ENCODE measurements at places on chromosomes 7 and 10.

GRCh38 chr7:17501441-17502212 is 203.2 kb downstream of the AHR start:
- DNase-seq, result no peak

DNA sequence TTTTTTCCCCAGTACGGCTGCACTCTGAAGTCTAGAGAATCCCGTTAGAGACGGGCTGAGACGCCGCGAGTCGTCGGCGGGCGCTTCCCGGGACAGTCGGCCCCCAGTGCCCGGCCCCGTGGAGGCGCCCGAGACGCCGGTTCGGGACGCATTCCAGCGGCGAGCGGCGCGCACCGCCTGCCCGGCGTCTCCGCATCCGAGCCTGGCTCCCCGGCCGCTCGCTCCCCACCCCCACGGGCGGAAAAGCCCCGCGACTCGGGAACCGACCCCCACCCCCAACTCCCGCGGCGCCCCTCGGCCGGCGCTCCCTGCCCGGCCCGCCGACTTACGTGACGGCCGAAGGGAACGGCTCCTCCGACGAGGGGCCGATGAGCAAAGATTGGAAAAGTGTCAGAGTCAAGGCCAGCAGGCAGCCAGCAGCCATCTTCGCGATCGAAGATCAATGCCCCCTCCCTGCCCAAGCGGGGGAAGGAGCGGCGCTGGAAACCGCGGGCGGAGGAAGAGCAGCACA is 486 bp downstream of the CACNA2D1 start:
- DNase-seq, result no peak

- peak; percentile 65 for DNase-seq
Measured at GRCh38 chr7:111516612-111517011, 45.7 kb downstream of the IMMP2L start.

DNA sequence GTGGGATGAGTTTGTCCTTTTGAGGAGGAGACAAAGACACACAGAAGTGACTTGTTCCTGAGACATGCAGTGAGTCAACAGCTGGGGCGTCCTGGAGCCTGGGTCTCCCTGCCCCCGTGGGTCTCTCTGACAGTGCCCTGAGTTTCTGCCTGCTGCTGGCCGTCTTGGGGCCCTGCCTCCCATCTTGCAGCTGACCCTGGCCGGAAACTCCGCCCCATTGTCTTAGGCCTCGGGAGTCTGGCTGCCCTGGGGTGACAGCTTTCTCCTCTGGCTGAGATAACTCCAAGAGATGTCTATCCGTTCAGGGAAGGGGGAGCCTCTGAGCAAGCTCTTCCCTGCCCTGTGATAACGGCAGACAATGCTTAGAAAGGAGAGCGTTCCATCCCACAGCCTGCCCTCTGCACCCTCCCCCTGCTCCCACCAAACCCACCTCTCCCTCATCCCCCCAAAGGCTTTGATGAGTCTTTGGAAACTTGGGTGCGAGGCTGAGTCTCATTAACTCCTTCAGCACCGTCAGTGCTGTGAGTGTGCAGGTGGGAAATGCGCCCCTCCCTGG is 69.5 kb upstream of the PODXL start:
- DNase-seq, result peak; percentile 88

GRCh38 chr7:982511-983003 is 424 bp upstream of the CYP2W1 start:
- DNase-seq, result no peak

DNA sequence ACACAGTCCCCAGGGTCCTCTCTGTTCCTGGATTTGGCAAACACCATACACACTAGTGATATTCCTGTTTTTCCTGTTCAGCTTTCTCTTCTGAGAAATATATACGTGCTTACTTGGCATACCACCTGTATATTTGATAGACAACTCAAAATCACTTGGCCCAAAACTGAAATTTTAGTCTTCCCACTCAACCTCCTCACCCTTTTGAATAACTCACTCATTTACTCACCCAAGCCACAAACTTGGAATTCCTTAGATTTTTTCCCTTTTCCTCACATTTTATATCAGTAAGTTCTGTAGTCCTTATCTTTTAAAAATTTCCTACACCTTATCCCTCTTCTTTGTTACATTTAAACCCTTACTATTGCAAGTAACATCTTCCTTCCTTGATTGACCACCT is 143.4 kb downstream of the PPP1R3A start:
- no peak for DNase-seq

- no peak for DNase-seq
Measured at GRCh38 chr7:90946730-90947501, 317.3 kb upstream of the FZD1 start.

GRCh38 chr10:133261726-133262325 is 14.8 kb downstream of the ADAM8 start:
- DNase-seq, result no peak

DNA sequence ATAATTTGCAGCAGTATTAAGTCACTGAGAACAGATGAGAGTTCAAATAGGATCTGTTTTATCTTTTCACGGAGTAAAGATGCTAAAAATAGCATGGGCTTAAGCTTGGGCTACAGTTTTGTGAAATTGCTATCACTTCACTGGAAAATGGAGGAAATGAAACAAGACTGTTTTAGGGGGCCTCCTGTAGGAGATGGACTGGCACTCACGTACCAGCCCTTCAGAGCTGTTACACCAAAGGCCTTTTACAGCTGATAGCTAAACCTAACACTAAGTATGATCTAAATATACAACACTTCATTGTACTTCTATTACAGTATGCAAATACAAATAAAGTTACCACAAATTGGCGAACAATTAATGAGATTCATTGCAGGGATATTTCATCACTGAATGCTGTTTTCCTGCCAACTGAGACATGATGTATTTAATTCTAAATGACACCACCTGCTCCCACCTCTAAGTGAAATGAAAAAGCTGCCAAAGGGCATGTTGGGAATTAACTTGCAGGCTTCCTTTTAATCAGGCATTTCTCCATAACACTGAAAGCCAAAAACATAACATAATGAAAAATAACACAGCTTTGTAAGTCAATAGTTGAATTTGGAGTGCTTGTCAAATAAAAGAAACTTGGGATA is 304.5 kb upstream of the LRRN3 start:
- no peak for DNase-seq

- DNase-seq, result no peak
Measured at GRCh38 chr7:143300959-143301935, 13.1 kb downstream of the CASP2 start.
